ENCODE measurements at places on chromosomes 16 and 17.
A peak's percentile ranks its signal among the peaks of the same experiment; 100 is the strongest.

- DNase-seq, result no peak
These were observed 14.0 kb downstream of the CEP295NL start for GRCh38 chr17:78888941-78889518.

DNA sequence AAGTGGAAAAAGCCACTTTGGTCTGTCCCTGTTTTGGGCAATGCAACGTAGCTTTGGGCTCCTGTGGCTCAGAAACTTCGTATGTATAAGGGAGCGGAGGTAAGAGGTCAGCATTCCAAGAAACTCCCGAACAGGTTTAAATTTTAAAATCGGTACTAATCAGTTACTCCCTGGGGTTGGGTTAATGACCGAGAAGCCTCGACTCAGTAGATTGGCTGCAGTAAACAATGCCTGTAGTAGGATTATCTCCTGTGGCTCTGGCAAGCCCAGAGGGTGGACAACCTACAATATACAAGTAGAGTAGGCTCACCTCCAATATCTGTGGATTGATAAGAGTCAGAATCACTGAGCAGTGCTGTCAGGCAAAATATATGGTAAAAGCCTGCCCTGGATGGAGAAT lies 1.6 kb upstream of the GNA13 start:
- DNase-seq, result no peak

GRCh38 chr17:1050246-1050995 lies 53.5 kb downstream of the TIMM22 start:
- no peak for DNase-seq

DNA sequence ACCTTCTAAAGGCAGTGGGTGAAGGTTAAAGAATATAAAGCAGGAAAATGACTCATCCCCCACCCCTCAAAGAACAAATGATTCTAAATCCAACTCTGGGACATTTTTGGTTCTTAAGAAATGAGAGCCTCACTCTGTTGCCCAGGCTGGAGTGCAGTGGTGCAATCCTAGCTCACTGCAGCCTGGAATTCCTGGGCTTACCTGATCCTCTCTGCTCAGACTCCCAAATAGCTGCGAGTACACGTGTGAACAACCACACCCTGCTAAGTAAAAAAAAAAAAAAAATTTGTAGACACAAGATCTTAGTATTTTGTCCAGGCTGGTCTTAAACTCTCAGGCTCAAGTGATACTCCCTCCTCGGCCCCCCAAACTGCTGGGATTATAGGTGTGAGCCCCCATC lies 298.8 kb upstream of the MAF start:
- no peak for DNase-seq

GRCh38 chr16:8961811-8962390 lies 1.8 kb downstream of the USP7 start:
- no peak for DNase-seq

DNA sequence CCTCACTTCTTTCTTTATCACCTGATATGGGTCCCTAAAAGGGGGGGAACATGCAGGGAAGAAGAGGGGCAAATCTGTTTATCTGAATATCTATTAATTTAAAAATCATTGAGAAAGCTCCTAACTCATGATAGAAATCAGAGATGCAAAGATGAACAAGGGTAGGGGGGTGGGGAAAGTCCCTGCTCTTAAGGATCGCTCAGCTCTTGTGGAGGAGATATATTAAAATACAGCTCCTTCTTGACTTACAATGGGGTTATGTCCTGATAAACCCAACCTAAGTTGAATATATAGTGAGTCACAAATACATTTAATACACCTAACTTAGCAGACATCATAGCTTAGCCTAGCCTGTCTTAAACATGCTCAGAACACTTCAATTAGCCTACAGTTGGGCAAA lies 237.5 kb downstream of the MAF start:
- no peak for DNase-seq

DNA sequence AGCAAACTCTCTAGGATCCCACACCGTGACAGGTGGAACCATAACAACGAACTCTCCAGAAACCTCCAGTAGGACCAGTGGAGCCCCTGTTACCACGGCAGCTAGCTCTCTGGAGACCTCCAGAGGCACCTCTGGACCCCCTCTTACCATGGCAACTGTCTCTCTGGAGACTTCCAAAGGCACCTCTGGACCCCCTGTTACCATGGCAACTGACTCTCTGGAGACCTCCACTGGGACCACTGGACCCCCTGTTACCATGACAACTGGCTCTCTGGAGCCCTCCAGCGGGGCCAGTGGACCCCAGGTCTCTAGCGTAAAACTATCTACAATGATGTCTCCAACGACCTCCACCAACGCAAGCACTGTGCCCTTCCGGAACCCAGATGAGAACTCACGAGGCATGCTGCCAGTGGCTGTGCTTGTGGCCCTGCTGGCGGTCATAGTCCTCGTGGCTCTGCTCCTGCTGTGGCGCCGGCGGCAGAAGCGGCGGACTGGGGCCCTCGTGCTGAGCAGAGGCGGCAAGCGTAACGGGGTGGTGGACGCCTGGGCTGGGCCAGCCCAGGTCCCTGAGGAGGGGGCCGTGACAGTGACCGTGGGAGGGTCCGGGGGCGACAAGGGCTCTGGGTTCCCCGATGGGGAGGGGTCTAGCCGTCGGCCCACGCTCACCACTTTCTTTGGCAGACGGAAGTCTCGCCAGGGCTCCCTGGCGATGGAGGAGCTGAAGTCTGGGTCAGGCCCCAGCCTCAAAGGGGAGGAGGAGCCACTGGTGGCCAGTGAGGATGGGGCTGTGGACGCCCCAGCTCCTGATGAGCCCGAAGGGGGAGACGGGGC lies 1.3 kb downstream of the SPN start:
- no peak for DNase-seq

DNA sequence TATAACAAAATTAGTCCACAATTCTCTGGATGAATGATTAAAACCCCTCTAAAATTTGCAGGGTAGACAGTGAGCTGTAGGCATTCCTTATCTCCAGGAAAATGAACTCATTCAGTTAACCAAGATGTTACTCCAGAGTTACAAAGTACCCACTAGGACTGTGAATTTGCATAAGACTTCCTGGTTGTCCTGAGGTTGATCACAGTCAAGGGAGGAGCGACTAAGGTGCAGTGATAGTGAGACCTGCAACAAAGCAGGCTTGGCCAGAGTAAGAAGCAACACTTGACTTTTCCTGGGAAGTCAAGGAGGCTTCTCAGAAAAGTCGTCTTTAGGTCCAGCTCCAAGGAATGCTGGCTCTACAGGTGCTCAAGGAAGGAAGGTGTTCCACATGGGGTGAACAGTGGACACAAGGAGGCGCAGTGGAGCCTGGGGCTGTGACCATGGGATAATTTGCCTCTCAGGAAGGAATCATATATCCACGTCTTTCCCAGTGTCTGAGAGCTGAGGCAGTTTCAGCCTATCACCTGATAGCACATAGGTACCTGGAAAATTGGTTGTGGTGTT lies 821.1 kb upstream of the EEF2KMT start:
- no peak for DNase-seq

GRCh38 chr17:60163108-60163784 lies 13.5 kb downstream of the CA4 start:
- no peak for DNase-seq

DNA sequence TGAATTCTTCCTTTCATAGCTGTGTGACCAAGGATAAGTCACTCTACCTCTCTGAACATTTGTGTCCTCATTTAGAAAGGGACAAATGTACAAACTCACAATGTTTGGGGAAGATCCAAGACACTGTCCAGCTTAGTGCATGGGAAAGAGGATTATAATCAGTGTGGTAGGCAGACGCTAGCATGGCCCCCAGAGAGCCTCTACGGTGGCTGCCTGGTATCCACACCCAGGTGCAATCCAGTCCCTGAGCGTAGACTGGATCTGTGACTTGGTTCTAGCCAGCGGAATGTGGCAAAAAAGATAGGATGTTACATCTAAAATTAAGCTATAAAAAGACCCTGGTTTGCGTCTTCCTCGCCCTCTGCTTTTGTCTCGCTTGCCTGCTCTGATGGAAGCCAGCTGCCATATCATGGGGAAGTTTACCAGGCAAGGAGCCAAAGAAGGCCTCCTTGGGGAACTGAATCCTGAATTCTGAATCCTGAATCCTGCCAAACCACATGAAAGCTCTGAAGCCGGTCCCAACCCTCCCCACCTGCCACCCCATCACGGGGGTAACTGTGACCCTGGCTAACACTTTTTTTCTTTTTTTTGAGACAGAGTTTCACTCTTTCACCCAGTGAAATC lies 51.7 kb downstream of the PLXDC1 start:
- peak; percentile 58 for DNase-seq

DNA sequence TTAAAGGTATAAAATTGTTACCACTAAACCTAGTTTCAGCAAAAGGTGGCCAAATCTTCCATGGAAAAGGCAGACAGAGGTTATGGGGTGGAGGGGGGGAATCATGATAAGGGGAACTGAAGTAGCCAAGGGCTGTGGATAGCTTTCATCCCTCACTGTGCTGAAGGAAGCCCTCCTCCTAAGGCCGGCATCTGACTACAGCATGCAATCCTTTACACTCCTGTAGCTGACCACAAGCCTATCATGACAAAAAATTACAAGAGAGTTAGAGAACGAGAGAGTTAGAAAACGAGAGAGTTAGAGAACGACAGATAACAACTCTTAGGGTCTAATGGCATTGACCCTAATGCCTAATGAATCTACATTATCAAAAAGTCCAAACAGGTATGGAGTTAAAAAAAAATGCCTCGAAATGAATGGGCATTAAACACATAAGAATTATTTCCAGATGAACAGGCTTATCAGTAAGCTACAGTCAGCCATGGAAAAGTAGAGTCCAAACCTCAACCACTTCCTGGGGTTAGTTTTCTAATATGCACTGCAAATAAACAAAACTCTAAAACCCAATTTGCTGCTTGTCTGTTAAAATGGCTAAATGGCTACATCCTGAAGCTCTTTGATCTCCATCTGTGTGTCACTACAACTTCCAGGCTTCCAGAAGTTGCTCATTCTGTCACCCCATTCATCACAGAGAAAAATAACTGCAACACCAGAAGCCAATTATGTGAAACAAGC lies 29.7 kb downstream of the DUSP14 start:
- DNase-seq, result peak; percentile 45

DNA sequence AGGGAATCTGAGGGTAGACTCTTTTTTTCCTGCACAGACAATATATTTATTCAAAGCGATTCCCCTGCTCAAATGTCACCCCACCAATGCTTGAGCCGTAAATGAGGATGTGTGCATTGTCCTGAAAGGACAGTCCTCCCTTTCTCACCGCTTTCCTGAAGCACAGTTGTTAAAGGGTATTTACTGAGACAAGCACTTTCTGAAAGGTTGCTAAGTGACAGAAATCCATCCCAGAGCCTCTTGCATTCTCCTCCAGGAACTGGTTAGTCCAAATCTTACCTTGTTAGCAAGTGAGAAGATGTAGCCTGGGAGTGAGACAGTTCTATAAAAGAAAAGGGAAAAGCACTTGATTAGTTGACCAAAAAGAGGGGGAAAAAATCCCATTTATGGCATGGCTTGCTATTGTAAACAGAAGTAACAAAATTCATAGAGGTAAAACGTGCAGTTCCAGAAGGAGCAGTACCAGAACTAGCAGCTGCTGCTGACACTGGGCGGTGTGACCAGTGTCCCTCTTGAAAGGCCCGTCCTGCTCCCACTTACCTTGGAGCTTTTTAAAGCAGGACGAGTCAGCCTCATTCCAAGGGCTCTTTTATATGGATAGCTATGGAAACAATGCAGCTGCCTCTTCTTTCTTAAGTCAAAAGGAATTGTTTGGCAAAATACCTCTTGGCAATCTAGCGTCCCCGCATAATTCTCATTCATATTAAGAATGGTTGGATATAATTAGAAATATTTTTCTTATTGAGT lies at the start of gene MYH2:
TSS of gene MYH2 (minus strand) at position 563 of the 747 bp plus-strand sequence. CDS start 1,738 bp downstream, outside the sequence.
- DNase-seq, result no peak

DNA sequence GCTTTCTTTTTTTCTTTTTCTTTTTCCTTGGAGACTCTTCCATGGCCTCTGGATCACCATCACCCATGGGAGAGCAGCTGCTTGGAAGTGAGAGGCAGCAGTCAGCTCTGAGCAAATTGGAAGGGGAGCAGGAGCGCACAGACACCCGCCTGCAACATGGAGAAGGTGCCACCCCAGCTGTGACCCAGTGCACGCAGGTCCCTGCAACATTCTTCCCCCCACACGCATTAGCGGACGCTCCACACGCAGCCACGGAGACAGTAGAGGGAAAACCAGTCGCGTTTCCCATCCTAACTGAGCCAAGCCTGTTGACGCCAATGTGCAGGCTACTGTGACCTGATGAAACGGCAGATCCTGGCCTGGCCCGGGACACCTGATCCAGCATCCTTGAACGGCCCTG lies 20.4 kb upstream of the CYTH1 start:
- DNase-seq, result no peak

- no peak for DNase-seq
These were observed 16.3 kb upstream of the AMZ2 start for GRCh38 chr17:68231541-68231940.

- DNase-seq, result no peak
These were observed 31.0 kb downstream of the TBX21 start for GRCh38 chr17:47763913-47764582.

DNA sequence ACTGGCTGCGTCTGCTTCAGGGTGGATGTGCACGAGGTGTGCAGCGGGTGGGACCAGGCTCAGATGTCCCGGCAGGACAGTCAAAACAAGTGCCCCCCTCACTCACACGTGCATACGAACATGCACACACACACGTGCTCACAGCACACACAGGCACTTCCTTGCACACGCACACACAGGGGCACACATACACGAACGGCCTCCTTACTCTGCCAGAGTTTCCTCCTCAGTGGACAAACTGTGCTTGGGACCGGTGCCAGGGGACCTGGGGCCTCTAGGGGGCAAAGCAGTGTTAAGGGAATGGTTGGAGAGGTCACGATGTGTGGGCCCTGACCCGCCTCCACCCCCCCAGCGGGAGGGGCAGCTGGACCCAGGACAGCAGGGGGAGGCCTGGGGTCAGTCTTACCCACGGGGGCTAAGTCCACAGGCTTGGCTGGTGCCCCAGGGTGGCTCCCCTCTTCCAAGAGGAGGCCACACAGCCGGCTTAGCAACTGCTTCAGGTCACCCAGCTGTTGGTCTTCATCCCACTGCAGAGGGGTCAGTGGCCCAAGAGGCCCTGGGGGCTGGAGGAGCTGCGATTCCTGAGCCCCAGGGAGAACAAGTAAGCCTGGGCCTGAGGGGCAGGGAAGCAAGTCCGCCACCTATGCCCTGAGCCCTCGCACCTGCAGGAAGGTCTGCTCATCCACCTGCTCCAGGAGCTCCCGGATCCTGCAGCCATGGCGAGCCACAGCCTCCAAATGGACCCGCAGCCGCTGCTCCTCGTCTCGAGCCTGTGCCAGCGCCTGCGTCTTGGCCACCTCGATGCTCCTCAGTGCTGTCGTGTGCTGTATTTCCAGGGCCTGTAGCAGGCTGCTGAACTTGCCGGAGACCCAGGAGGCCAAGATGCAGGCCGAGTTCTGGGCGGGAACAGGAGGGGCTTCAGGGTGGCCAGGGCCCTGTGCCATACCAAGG lies 4.9 kb downstream of the TRIM65 start:
- no peak for DNase-seq

DNA sequence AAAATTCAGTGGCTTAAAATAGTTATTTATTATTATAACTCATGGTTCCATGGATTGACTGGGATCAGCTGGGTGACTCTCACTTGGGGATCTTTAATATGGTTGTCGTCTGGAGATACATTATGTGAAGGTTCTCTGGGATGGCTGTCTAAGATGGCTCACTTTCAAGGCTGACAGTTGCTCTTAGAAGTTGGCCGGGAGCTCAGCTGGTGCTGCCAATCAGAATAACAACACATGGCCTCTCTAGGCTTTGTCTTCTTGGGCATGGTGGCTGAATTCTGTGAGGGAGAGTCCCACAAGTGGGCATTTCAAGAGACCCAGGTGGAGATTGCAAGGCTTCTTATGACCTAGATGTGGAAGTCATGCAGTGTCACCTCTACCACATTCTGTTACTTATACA lies 269.7 kb downstream of the CA10 start:
- DNase-seq, result no peak
